ENCODE measurements at places on chromosomes 6 and 20.

DNA sequence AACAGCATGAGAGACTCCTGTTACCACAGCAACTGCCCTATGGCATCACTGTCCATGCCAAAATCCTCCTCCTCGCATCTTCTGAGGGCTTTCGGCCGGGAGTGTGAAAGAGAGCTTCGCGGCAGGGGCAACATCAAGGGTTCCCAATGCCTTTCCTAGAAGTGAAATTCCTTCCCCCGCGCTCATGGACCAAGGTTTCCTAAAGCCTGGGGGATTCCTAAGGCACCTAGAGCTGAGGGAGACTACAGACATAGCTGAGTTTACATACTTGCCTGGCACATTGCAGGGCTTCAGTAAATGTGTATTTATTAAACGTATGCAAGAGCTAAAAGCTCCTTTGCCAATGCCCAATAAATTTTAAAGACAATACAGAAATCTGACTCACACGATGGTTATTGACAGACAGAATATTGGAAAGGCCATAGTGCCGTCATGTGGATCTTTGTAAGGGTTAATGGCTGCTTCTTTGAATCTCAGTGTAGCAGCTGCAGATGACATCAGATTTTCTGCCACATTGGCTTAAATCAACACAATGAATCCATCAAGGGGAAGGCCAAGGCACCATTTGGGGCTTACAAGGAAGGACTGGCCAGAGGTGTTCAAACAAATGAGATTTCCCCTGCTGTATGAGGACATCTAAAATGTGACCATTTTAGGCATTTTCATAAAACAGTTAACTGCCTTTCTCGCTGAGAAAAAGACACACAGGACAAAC lies 281.2 kb upstream of the JARID2 start:
- no peak for DNase-seq

GRCh38 chr6:27553123-27553904 lies 80.4 kb upstream of the ZNF184 start:
- DNase-seq: no peak

DNA sequence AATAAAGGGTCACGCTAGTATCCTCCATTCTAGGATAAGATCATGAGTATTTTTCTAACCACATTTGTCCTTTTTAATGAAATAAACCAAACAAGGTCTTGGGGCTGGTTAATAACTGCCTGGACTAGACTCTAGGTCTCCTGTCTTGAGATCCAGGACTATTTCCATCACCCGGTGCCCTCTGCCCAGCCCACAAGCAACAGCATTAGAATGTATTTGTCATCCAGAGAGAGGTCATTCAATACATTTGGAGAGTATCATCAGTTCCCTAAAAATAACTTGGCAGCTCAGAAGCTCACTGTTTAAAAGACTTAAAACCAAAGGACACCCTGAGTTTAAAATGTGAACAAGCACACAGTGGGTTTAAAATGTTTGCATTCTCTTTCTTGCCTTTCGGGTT lies 4.4 kb upstream of the RBM24 start:
- DNase-seq: no peak

GRCh38 chr6:113843500-113844073 lies 13.6 kb upstream of the MARCKS start:
- no peak for DNase-seq

DNA sequence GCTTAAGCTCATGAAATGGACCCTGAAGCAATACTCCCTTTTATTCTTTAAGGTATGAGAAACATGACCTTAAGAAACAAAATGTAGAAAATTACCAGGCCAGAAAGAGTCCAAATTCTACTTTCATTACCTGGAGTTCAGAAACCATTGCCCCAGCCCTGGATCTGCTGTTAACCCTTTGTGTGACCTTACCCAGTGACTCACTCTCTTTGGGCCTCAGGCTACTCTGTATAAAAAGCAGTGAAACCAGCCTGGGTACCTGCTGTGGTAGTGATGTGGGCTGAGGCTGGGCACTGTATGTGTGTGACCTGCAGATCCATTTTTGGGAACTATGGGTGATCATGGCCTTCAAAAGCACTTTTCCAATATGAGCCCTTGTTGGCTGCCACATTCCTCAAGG lies 47.2 kb downstream of the SLC9A8 start:
- DNase-seq: no peak

DNA sequence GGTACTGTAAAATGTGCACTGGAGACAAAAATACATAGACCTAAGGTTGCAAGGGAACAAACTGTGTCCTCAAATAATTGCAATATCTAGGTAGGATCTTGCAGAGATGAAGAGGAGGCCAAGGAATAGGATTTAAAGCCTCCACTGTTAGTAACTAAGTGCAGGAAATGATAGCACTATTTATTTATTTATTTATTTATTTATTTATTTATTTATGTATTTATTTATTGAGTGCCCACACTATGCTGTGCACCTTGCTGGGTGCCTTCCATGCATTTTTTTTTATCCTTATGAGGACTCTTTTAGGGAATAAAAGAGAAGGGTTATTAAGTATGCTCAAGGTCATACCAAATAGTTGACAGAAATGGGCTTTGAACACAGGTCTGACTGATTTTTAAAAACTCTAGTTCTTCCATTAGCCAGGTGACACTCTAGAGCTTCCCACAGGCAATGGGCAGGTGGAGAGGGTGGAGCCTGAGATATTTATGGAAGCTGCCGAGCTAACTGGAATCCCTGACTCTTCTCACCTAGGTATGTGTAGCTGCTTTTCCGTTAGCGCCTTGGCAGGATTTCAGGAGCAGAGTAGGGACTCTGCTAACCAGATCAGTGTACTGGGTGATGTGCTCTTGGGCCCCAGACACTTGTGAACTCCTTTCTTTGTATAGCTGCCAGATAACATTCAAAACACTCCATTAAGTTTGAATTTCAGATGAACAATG lies 12.8 kb upstream of the NUP153 start:
- DNase-seq: no peak

- no peak for DNase-seq
These were observed 48.2 kb downstream of the ARHGAP18 start for GRCh38 chr6:129661536-129662405.

- no peak for DNase-seq
These were observed 376.5 kb downstream of the KHDRBS2 start for GRCh38 chr6:61909486-61909885.

DNA sequence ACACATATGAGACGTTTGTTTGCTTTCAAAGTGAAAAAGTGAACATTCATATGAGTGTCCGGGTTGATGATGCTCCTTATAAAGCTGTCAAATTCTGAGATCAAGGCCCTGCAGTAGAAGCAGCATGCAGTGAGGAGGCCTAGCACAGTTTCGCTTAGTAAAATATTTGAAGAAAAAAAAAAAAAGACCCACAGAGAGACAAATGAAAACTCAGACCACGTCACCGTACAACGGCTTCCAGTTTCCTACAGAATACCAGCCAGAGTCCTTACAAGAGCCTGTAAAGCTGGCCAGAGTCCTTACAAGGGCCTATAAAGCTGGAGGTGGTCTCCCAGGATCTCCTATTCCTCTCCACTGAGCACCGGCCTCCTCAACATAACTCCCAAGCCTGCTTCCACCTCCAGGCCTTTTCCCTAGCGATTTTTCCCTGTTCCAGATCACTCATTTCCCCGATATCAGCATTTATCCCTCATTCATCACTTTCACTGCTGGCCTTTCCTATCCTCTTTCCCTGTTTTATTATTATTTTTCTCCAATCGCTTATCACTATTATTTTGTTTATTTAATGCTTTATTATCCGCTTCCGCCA lies 1.5 kb upstream of the HMGN4 start:
- peak; percentile 10 for DNase-seq

DNA sequence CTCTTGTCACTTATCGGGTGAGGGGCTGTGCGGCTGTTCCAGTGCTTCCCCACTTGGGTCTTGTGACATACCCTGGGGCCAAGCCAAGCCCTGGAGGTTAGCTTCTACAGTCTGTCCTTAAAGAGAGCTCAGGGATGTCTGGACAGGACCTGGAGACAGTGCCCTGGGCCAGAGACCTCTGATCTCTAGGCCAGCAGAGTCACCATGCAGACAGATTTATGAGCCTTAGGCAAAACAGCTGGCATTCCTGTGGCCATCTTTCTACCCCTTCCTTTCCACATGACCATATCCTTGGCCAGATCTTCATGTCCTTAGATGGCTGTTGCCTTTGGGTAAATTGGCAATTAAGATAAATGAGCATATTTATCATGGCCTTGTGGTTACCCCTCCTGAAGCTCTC lies 678.6 kb downstream of the MAFB start:
- DNase-seq: no peak

DNA sequence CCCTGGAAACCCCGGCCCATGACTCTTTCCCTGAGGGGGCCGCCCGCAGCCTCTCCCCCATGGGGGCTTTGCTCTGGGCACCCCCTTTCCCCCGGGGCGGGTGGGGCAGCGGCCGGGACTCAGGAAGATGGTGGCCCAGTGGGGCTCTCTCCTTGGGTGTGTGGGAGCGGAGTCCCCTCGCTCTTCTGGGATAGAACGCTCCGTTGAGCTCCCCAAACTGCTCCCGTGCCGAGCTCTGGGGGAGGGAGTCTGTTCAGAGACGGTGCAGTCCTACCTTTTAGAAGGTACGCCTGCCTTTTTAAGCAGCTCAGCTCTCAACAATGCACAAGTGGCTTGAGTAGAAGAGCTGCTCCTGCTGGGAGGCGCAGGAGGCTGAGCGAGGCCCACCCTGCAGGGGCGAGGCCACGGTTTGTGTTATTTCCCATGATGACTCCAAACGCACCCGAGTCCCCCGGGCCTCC lies 21.7 kb upstream of the BHLHE23 start:
- no peak for DNase-seq

DNA sequence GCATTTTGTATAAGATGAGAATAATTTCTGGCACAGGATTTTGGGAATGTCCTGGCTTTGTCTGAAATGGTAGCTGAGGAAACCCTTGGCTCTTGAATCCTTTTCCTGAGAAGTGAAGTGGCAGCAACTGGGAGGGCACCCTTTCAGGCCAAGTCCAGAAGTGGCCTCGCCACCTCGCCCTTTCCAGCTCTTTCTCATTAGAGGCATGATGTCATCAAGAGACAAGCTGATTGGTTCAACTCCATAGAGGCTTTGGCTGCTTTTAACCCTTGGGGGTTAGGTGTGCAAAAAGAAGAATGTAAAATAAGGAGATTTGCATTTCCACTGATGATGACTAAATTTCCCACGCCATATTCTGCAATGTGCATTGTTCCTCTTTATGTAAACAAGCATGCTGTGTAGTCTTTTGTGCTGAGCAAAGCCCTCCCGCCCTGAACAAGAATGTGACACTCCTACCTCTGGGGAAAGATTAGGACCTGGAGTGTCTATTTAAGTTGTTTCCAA lies 116.5 kb downstream of the TCP11 start:
- DNase-seq: no peak

GRCh38 chr6:147711476-147711875 lies 203.0 kb downstream of the SAMD5 start:
- DNase-seq: no peak

GRCh38 chr6:2990248-2990931 lies 9.3 kb upstream of the NQO2 start:
- no peak for DNase-seq

DNA sequence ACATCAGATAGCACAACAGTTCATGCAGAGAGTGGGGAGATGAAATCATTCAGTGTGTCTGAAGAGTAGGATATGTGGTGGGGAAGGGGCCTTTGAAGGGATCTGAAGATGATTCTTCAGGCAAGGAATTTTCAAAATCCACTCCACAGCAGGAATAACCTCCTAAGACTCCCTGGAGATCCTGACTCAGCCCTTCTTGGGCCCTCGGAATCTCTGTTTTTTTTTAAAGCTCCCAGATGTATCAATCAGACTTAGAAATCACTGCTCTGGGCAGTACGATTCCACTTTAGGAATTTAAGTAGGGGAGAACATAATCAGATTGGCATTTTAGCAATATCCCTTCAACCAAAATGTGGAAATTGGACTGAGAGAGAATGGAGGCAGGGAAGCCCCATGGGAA lies 55.5 kb downstream of the RIOK1 start:
- DNase-seq: no peak

DNA sequence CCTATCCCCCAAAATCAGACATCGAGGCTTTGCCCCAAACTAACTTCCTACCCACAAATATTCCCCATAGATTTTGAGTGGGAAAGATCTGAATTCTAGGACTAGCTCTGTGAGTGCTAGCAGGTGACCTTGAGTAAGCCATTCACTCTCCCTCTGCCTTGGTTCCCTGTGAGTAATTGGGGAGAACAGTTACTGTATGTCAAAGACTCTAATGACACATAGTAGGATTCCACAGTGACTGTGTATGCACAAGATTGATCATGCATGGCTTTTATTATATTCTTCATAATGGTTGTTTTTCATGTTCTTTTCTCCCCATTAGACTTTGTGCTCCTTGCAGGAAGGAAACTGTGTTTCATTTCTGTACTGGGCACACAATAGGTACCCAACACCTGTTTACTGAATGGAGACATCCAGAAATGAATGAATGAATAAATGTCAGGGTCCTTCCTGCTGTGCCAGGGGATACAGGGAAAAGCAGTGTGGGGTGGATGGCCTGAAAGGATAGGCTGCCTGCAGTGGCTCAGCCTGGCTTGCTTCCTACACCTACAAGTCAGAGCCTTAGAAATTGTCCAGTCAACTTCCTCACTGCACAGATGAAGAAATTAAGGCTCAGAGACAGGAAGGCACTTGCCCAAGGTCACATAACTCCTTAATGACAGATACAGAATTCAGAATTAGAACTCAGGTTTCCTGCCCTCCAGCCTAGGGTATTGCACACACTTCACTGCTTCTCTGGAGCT lies 901 bp upstream of the TMEM151B start:
- DNase-seq: no peak

DNA sequence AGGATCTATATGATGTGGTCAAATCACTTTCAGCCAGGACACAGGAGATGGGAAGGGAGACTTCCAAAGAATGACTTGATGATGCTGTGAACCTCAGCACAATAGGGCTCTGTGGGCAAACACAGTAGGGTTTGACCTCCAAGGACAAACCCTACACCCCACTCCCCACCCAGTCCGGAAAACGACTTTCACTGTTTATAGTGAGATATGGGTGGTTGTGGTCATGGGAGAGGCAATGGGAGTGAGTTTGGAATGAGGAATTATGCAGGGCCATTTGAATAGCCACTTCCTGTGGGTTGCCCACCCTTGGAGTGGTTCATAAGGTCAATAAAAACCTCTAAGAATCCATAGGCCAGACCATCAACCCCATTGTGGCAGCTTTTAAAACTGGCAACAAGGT lies 38.4 kb upstream of the PRND start:
- no peak for DNase-seq

- DNase-seq: no peak
These were observed 1.2 kb downstream of the SMIM29 start for GRCh38 chr6:34247481-34248197.

DNA sequence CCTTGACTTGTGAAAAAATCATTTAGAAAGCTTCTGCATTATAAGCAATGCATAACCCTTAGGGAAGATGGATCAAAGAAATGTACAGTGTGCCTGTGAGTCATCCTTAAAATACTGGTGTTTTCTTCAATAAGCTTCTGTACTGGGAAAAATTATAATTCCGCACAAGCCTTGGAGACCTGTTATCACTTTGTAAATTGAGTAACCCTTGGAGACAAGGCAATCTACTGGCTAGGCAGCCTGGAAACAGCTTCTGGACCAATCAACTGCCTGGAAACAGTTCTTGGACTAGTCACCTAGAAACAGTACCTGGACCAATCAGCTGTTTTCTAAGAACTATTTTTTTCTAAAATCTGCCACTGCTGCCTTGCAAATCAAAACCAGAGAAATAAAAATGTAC lies 25.8 kb upstream of the RNGTT start:
- DNase-seq: no peak

Data from effector CD8-positive, alpha-beta T cell (primary cell).